ENCODE measurements at places on chromosomes 5 and 9.

- no peak for DNase-seq
These were observed 133.7 kb downstream of the DIRAS2 start for GRCh38 chr9:90508940-90509339.

GRCh38 chr9:137986268-137987099 lies 108.9 kb downstream of the CACNA1B start:
- DNase-seq = no peak

DNA sequence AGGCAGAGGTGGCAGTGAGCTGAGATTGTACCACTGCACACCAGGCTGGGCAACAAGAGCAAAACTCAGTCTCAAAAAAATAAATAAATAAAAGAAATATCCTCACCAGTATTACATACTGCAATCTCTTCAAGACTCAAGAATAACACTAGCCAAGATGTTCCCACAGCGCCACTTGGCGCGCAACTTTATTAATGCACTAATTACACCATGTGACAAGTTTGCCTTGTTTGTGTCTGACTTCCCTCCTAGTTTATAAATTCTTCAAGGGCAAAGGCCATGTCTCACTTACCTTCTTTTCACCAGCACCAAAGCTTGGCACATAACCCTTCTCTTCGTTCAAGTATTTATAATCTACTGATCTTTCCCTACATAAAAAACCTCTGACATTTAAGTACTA lies 4.8 kb downstream of the SKP1 start:
- DNase-seq = no peak

DNA sequence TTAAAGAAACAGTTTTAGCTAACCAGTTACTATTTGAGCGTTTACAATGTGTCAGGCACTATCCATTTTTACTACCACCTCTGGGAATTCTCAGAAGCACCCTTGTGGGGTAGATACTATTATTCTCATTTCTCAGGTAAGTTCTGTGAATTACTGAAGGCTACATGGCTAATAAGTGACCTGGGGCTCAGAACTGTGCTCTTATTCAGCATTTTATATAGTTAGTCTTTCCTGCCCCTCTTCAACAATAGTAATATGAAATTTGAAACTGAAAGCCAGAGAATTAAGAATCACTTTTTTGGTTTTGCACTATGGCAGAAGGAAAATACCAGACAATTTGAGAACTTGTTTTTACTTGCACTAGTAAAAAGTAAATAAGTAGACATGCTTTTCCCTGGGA lies 11.8 kb downstream of the ELL2 start:
- no peak for DNase-seq

DNA sequence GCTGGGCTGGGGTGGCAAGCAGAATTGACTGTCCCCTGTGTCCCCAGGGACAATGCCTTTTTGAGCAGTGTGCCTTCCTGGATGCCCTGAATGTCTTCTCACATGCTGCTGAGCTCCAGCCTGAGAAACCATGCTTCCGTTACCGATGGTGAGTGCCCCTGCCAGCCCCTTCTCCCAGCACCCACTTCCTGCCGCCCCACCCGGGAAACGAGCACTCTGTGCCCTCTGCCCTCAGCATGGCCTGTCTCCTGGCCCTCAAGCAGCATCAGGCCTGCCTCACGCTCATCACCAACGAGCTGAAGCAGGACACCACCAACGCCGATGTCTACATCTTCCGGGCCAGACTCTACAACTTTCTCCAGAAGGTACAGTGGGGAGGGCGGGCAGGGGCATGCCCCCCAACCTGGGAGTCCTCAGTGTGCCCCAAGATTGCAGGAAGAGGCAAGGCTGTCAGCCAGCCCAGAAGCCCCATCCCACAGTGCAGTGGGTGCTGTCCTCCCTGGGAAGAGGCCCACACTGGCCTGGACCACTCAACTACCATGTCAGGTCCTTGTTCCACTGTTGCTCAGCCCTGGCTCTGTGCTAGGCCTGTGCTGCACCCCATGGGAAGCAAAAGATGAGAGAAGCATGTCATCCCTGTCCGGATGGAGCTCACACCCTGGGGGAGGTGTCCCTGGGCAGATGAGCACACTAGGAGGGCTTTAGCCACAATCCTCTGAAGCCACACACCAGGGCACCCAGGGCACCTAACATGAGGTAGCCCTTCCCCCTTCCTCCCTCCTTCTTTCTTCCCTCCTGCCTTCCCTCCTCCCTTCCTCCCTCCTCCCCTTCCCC lies 4.4 kb downstream of the TTC16 start:
- DNase-seq = no peak

DNA sequence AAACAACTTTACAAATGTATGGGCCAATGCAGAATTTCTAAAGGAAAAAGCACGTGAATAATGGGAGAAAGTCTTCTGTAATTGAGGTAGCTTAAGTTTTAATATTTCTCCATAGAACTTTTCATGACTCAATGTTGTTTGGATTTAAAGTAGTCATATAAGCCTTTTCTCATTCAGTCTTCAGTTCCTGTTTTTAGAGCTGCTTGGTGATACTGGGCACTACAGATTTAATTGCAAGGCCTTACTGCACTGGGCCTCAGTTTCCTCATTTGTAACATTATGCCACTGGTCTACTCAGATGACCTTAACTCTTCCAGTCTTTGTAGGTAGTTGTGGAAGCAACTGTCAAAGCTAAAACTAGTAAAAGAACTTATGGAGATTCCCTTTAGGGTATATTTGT lies 60.4 kb downstream of the WDR41 start:
- no peak for DNase-seq

DNA sequence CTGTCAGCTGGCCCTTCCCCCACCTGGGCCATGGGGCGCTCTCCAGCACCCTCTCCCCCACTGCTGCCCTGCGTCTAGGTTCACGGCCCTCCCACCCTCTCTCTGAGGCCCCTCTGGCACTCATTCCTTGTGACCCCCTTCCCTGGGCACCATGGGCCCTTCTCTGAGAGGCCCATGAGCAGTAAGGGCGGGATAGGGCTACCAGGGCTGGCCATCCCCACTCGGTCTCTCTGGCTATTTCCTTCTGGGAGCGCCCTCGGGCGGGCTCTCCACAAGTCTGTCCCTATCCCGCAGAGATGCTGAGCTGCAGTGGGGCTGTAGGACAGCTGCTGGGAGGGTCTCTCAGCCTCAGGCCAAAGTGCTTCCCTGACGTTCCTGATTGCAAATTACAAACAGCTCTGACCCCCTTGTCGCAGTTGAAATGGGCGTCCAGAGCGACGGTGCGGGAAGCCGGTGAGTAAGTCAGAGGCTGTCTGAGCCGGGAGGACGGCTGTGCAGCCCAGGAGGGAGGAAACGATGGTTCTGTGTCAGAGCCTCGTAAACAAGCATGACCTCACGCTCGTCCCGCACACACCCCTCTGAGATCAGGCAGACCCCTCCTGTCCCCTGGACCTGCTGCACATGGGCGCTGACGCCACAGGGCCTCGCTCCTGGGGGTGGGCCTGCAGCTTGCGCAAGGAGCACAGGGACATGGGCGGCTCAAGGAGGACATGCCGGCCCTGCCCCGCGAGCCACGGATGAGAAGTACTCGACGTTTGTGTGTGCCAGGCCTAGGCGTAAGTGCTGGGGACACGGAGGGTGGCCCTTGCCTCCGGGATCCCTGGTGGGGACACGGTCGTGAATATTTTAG lies 36.3 kb upstream of the GFPT2 start:
- no peak for DNase-seq

- no peak for DNase-seq
These were observed 695 bp upstream of the ANXA6 start for GRCh38 chr5:151158287-151158661.

DNA sequence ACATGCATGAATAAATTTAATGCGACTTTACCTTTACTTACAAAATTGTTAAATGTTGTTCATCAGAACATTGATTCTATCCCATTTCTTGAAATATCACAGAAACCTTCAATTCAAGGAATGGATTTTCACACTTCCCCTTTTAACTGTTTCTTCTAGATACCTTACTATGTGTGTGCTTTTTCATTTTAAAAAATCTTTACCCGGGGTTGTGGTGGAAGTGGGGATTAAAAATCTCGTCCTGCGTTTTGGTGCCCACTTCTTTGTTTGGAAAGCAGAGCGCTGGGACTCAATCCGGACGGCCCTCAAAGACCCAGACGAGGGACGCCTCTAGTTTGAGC lies 5.8 kb upstream of the MEF2C start:
- no peak for DNase-seq

- DNase-seq = peak; percentile 56
These were observed 332.3 kb downstream of the CWC27 start for GRCh38 chr5:65100911-65101631.

GRCh38 chr5:148633067-148633377 lies 21.3 kb downstream of the HTR4 start:
- DNase-seq = no peak

GRCh38 chr5:89471115-89471514 lies 588.1 kb upstream of the MEF2C start:
- DNase-seq = no peak

GRCh38 chr5:106757672-106758071 lies 913.1 kb downstream of the EFNA5 start:
- DNase-seq = no peak

GRCh38 chr5:68641211-68641610 lies 425.7 kb downstream of the PIK3R1 start:
- DNase-seq = no peak

DNA sequence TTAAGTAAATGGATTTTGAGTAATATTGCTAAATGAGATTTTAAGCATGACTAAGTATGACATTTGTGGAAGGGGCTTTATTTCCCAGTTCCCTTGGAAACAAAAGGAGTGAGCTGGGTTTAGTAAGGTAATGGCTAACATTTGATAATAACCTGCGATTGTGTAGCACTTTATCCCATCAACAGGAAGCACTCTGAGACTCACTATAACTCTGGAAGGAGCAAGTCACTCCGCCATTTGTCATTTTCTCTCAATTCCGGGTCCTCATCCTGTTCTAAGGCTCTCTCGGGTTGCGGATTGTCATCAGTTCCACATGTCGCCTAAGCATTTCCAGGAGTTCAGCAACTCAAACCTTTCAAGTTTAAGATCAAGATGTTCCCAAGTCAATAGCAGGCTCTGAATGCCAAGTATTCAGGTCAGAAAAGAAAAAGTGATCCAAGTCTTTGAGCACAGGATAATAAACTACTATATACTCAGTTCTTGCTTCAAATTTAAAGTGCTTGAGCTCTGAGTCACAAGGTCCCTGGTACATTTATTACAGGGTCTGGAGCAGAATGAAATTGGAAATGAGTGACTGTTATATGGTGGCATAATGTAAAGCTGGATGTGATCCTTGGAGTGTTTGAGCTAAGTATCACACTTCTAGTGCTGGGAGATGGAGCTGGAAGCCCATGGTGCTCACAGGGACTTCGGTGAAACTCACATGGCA lies 39.3 kb downstream of the CAPSL start:
- DNase-seq = no peak

DNA sequence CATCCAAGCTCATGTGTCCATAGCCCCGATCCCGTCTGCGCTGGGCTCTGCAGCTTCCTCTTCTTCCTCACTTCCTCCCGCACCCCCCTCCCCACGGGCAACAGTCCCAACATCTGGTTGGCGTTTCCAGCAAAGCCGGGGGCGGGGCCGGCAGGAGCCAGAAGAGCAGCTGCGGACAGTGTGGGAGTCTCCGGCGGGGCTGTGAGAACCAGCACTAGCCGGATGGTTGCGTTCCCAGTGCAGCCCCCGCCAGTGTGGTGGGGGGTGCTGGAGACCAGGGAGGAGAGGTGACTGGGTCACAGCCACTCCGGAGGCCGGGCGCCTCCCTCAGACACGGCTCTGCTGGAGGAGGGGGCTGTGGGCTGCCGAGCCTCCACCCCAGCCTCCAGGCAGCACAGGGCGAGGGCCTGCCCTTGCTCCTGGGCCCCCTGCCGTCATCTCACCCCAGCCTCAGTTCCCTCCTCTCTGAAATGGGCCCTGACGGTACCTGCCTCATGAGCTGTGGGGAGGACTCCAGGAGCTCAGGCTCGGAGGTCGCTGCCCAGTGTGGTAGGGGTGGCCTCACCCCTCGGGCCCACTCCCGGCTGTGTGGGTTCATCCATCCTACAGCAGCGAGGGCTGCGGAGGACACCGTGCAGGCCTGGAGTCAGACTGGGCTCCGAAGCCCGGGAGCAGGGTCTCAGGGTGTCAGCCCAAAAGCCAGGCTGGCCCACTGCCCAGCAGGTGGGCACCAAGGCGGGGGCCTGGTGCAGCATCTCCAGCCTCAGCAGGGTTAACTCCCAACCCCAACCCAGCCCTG lies 41.5 kb upstream of the NOTCH1 start:
- peak; percentile 80 for DNase-seq

- no peak for DNase-seq
These were observed 4.9 kb downstream of the AKNA start for GRCh38 chr9:114382699-114383520.

DNA sequence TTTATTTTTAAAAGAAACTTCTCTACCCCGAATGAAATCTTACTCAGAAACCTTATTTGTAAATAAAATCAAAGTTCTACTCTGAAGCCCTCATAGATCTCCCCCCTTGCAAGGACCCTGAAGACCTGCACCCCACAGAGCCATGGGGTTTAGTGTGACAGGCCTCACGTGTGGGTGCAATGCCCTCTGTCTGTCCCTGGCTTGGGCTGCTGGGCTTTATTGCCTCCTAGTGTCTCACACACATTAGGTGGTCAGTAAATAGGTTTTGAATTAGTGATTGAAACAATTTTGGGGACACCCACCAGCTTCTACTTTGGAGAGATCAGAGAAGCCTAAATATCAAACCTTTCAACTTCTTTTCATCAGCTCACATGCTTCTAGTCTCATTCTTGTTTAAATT lies 403.7 kb downstream of the KDM4C start:
- no peak for DNase-seq

DNA sequence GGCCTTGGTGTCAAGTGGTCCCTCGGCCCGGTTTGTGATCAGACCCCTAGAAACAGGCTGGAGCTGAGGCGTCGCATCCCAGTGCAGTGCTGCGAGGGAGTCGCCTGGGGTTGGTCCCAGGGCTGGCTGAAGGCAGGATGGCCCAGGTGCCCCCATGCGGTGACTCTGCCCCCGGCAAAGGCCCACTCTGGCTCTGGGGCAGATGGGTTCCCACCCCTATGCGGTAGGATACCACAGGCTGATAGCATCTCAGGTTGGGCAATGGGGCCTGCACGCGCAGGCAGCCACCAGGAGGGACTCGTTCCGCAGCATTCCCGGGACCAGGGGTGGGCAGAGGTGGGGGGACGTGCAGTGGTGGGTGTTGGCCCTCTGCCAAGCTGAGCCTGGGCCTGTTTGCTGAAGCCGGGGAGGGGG lies 86.0 kb downstream of the RXRA start:
- DNase-seq = no peak

DNA sequence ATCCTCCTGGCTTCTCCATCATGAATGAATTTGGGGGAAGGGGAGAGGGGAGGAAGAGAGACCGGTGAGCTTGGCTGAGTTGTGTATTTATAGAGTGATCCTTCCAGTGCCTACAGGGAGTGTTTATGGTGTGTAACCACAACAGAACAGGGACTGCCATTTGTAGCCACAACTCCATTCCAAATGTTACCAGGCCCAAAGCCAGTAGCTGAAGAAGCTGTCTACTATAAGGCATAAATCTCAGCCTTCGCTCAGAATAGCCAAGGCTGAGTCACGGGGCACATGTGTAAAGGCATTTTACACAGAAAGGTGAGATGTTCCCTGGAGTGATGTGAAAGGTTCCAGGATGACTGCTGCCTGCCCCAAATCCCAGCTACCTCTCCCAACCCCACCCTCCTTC lies 2.5 kb downstream of the TMEM252 start:
- DNase-seq = no peak

Measured in endothelial cell (in vitro differentiated cells).